ENCODE measurements at places on chromosomes 16 and 17.

DNA sequence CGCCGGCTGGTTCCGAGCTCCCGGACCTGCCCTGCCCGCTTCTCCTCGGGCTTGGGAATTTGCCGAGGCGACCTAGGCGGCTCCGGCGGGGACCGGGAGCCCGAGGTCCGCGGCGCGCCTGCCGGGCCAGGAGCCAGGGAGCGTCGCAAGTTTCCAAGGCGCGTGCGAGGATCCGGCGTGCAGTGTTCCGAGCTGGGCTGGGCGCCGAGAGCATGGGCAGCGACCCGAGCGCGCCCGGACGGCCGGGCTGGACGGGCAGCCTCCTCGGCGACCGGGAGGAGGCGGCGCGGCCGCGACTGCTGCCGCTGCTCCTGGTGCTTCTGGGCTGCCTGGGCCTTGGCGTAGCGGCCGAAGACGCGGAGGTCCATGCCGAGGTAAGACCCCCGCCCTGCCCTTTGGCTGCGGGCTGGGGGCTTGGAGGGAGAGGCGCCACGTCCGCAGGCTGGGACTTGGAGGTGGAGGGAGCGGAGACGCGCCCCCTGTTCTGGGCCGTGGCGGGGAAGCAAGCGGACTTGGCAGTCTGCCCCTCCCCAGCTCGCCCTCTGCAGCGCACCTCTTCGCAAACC lies 668 bp downstream of the MMP15 start:
- no peak for DNase-seq

DNA sequence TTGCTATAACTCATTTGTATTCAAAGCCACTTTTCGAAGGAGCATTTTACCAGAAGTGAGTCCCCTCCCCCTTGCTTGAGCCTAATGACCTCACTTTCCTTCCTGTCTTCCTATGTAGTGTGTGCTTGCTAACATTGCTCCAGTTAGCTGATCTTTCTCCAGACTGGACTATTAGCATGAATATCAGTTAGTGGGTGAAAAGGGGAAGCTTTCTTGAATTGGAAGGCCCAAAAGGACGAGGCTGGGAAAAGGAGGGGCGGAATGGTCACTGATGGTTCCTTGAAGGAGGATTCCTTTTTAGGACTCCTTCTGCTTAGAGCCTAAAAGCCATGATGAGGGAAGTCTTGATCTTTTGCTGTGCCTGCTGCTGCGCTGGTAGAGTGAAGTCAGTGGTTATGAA lies 11.9 kb downstream of the MAP3K3 start:
- no peak for DNase-seq

GRCh38 chr16:4850211-4850610 lies 2.9 kb downstream of the UBN1 start:
- no peak for DNase-seq

- no peak for DNase-seq
Measured at GRCh38 chr16:1781758-1782407, 488 bp downstream of the SPSB3 start.

- no peak for DNase-seq
Measured at GRCh38 chr17:58667934-58668597, 23.8 kb downstream of the TEX14 start.

- DNase-seq: no peak
Measured at GRCh38 chr17:4362141-4362540, 4.3 kb downstream of the UBE2G1 start.

- no peak for DNase-seq
Measured at GRCh38 chr17:30278032-30278431, 13.7 kb downstream of the BLMH start.

DNA sequence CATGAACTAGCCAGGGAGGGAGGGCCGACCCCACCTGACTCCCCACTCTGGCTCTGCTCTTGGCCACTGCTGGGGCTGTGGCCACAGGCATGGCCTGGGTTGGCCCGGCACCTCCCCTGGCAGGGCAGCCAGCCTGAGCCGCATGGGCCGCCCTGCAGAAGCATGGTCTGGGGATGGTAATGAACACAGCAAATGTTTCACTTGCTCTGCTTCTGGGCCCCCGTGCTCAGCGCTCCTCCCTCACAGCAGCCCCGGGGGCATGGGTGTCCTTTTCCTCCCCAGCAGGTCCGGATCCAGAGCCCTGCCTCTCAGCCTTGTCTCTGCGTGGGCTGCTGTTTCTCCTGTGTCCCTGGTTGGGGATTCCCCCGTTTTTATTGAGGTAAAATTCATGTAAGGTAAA lies 30.9 kb upstream of the KCNJ12 start:
- DNase-seq: no peak

GRCh38 chr16:17131351-17131750 lies 339.4 kb downstream of the XYLT1 start:
- no peak for DNase-seq

DNA sequence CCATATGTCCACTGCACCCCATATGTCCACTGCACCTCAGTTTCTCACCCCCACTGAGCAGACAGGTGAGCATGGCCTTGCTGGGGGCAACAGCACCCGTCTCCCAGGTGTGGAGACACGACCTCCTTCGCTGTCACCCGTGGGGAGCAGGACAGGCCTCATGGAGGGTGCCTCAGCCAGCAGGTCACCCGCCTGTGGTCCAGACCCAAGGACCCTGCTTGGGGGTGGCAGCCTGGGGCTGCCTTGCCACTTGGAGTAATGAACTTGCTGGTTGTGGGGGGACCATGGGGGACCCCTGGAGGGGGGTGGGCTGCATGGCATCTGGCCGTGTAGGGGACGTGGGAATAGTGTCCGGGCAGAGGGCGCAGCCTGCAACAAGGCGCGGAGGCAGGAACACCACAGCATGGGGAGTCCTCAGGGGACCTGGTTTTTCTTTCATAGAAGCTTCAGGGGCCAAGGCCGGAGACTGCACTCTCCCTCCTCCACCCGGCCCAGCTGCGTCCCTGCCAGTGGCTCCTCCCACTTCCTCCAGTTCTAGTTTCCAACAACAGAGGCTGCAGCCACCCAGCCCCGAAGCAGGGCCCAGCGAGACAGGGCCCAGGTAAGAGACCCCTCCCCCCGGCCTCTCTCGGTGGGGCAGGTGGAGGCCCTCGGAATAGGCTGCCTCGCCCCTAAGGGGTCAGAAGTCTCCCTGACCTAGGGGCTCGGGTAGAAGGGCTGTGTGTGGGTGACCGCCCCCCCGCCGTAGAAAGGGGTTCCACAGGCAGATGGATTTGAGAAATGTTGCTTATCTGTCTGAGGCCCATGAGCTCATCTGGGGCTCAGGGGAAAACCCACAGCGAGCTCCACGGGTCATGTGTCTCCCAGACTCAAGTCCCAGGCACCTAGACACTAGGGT lies at the start of gene NHLRC4:
Gene NHLRC4 (plus strand): TSS at position 531 of the 898 bp plus-strand sequence. CDS start 1,043 bp downstream, outside the sequence.
- no peak for DNase-seq

GRCh38 chr16:46713634-46714033 lies 24.2 kb downstream of the ORC6 start:
- DNase-seq: no peak

GRCh38 chr16:58515871-58516767 lies 802 bp downstream of the SETD6 start:
- no peak for DNase-seq

DNA sequence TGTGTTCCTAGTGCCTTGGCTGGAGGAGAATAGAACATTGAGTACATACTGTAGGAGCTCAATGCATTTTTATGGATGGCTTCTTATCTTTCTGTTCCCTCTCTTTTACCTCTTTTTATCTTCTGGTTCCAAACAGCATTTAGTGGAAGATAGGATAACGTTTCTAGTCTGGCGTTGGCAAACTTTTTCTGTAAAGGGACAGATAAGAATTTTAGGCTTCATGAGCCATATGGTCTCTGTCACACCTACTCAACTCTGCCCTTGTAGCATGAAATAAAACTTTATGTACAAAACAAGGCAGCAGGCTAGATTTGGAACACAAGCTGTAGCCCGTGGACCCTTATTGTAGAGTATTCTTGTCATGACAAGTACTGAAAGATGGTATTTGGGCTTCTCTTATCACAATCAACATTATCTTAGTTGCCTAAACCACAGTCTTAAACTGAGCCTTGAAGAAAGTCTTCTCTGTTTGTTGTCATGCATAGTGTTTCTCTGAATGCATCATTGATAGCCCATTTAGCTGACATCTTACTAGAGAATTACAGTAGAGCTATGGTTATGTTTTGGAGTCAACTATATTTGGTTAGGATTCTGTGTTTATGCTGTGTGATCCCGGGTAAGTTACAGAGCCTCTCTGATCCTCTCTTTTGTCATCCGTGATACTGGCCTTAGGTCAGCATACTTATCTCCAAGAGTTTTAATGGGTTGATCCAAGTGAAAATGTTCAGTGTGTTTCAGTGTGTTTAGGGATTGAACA lies 80.2 kb downstream of the HS3ST4 start:
- no peak for DNase-seq

- no peak for DNase-seq
Measured at GRCh38 chr16:31696968-31697743, 169.5 kb downstream of the AHSP start.

GRCh38 chr16:82626791-82627261 lies at the start of gene CDH13:
CDH13 (plus strand) TSS chr16:82626969.
- DNase-seq: peak; percentile 11

Data from T1000 (cell line).